ENCODE measurements at places on chromosomes 11 and 22.

DNA sequence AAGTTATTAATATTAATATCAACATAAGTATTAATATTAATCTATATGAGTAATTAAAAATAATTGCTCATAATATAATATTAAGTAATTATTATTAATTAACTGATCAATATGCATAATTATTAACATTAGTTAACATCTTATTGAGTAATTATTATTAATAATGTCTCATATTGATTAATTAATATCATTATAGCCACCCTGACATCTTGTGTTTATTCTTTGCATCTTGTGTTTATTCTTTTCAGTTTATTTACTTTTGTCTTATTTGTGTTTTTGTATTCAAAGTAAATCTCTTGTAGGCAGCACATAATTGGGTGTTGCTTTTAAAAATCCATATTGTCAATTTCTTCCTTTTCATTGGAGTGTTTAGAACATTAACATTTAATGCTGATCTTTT is 56.6 kb downstream of the MYEOV start:
- no peak for DNase-seq

- no peak for DNase-seq
Measured at GRCh38 chr11:10502065-10502680, 38.8 kb downstream of the RNF141 start.

GRCh38 chr22:19714312-19715187 is at the start of gene SEPTIN5:
Gene SEPTIN5, plus strand, starts transcription at chr22:19714503. Its CDS starts 86 bp downstream, at chr22:19714589.
- no peak for DNase-seq

DNA sequence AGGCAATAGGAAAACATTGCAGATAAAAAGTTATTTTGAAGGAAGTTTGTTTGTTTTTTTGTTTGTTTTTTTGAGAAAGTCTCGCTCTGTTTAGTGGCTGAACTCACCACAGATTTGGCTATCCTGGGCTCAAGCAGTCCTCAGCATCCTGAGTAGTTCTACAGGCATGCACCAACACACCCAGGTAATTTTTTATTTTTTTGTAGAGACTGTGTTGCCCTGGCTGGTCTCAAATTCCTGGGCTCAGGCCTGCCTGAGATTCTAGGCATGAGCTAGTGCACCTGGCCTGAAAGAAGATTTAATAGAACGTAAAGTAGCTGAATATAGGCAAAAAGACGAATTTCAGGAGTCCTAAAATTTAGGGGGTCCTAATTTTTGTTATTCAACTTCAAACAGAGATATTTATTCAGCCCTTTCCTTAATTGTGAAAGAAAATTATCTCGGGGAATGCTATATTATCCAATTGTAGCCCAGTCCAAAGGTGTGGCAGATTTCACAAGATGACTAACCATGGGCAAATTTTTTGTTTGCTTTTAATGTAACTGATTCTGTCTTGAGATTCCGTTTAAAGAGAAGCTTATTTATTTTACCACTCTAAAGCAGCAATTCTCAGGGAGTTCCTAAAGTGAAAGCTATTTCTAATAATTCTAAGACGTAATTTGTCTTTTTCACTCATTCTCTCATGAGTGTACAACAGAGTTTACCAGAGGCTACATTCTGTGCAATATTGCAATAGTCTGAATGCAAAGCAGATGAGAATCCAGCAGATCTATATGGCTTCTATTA is 940 bp downstream of the IL18 start:
- DNase-seq, result no peak

DNA sequence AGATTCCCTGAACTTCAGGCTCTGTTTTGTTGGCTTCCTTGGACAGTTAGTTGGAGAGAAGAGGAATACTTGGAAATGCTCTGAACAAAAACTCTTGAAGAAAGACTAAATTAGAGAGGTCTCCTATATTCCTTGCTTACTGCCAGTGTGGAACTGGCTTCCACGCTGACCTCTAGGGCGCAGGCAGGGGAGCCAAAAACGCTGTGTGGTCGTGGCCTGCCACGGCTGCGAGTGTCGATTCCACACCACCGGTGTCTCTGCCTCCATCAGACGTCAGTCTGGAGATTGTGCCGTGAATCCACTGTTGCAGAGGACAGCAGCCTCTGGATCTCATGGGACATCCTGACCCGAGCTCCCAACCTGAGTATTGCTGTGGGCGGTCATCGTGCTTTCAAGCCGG is 37.5 kb upstream of the RAB1B start:
- no peak for DNase-seq

GRCh38 chr11:108302121-108302785 is 79.4 kb downstream of the ATM start:
- no peak for DNase-seq

DNA sequence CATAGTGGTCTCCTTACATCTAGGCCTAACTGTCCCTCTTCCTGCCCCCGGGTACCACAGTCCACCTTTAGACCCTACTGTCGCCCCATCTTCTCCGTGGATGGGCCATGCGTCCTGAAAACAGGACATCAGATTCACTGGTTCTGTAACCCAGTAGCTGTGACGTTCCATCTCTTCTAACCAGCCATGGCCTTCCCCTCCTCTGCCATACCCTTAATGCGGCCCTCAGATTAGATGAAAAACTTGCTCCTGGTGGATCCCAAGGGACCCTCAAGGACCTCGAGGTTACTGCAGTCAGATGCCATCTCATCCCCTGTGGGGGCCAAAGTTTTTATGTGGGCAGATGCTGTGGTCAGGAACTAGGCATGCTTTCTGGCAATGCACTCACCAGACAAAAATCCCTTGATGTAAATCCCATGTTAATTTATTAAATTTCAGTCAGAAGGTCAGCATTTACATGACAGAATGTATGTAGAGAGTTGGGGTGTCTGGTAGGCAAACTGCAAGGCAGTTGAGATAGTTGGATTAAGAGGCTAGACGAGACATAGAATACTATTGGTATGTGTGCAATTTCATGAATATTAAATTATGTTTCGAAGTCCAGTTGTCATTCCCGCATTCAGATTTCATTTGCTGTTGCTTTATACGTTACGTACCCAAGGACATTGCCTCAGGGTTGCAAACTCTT is 64.3 kb downstream of the WNT11 start:
- DNase-seq, result no peak

DNA sequence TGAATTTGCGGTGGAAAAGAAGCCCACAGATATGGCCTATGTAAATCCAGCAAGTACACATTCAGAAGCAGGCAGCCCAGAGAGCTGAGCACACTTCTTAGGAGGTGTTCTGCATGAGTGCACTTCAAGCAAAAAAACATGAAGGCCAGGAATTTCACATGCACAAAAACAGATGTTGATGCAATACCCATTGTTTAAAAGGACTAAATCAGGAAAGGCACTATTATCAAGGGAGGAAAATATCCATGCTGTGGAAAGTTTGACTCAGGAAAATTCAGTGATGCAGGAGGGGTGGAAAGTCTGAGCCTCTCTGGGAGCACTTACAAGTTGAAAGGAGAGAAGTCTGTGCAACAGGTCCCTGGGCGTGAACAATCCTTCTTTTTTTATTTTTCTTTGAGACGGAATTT is 15.8 kb upstream of the CARS1 start:
- no peak for DNase-seq

DNA sequence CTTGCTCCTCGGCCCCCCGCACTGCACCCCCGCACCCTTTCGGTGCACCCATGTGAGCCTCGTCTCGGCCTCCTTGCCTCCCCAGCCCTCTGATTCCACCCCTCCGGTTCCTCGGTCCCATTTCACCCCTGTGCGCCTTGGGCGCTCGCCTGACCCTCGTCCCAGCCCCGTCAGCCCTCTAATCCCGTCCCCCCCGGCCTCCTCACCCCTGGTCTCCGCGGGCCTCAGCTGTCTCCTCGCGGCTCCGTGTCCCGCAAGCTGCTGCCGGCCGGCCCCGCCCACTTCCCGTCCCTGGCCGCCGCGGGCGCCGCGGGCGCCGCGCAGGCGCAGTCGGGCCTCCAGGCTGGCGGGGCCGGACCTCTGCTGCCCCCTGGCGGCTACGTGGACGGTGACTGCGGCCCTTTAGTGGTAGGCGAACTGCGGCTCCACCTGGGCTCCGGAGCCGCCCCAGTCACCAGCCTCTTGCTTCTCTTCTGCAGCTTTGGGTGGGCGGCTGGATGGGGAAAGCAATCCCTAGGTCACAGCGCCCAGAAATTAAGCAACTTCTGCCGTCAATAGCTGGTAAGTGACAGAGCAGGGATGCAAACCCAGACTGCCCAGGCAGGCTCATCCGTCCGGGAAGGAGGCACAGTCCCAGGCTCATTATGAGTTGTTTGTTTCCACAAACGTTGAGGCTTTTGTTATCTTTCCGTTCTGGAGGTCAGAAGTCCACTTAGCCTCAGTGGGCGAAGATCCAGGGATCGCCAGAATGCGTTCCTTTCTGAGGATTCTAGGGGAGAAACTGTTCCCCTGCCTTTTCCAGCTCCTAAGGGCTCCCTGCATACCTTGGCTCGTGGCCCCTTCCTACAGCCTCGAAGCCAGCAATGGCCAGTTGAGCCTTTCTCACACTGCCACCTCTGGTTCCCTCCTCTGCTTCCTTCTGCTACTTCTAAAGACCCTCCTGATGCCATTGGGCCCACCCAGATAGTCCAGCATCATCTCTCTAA is at the start of gene PPM1F:
TSS of gene PPM1F (minus strand) at position 263 of the 986 bp plus-strand sequence. CDS start 6,800 bp downstream, outside the sequence.
- peak; percentile 41 for DNase-seq

DNA sequence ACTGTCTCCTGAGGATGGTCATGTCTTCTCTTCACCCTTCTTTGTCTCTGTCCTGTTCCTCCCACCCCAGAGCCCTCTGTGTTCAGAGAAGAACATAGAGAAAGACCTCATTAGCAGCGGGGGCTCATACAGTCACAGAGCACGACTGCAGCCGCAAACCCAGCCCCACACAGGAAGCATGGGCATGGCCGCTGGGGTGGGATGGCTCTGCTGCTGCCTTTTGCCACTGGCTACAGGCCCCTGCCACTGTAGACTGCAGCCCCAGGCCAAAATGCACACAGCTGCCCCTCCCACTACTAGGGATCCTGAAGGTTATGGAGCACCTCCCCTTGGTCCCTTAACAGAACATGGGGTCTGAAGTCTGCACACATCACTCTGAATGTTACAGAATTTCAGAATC is 34.9 kb upstream of the KLHL35 start:
- DNase-seq, result no peak

DNA sequence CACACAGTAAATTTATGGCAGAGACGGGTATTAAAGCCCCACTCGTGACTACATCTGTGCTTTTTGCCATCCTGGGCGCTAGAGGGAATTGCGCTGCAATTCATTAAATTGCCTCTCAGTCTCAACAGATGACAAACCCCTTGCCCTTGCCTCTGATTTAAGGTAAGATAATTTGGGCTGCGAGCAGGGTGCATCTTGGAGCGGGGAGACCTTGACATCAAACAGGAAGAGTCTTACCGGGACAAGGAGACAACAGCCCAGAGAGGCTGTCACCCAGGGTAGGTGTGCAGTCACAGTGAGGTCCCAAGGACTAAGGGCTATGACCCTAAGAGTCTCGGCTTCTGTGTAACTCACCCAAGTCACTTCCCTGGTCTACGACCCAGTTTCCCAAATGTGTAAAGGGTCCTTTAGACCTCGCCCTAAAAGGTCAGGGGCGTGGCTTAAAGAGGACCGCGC is 449 bp upstream of the TOM1 start:
- no peak for DNase-seq

DNA sequence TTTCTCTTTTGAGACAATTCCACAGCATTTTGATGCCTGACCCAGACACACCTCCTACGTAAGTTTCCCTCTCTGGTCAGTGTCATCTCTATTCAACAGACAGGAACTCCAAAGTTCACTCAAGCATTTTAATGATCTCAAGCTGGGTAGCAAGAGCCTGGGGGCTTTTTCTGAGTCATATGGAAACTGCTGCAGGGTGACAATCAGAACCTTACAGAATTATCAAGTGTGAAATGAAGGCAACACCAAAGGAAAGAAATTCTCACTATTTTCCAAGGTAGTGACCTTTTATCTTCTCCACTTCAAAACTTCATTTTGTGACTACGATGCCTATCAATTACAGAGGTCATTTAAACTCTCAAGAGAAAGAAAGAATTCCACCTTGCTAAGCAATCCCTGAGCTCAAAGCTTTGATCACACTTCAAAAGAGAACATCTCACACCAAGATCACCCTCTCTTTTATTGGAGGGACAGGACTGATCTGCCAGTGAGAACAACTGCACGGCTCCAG is 229.0 kb upstream of the ZC3H12C start:
- no peak for DNase-seq

DNA sequence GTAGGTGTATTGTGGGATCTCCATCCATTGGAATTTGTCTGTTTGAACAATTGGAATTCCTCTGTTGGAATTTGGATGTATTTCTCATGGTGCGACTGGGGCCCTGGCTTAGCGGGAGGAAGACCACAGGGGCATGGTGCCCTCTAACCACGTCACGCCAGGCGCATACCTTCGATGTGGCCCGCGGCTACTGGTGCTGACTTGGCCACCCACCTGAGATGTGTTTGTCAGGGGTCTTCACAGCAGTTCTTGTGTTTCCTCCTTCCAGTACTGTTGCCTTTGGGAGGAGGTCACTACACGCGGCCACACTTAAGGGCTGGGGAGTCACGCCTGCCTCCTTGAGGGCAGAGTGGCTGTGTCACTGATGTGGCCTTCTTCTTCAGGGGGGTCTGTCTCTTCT is 36.6 kb upstream of the GRAMD4 start:
- DNase-seq, result no peak

DNA sequence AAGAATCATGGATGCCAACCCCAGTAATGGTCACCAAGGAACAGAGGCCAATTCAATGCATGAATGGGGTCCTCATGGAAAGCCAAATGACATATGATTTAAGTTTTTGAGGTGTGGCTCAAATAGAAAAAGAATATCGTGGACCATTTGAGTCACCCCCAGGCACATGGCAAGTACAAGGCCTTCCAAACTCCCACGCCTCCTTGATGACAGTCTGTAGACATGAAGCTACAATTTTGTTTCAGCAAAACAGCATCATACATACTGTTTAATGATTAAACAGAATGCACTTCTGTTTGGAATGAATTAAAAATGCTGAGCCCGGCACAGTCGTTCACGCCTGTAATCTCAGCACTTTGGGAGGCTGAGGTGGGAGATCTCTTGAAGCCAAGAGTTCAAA is 7.4 kb downstream of the FADD start:
- DNase-seq, result no peak

- DNase-seq, result no peak
Measured at GRCh38 chr11:72039031-72039855, 40.5 kb downstream of the IL18BP start.

DNA sequence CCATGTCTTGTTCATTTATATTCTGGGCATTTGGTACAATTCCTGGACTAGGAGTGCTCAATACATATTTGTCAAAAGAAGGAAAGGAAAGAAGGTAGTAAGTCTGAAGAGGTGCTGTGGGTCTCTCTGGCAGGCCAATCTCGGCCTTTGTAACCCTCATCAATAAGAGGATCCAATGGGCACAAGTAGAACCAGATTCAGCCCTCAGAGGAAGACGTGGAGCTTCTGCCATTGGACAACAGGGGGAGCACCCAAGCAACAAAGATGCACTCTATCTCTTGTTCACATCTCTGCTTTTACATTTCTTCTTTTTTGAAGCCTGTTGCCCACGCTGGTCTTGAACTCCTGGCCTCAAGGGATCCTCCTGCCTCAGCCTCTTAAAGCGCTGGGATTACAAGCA is 2.2 kb upstream of the VPS11 start:
- no peak for DNase-seq

GRCh38 chr11:16049611-16050010 is 306.7 kb downstream of the SOX6 start:
- no peak for DNase-seq

- no peak for DNase-seq
Measured at GRCh38 chr22:27237080-27237741, 564.3 kb downstream of the MN1 start.
